ENCODE measurements at places on chromosomes 11 and 22. TPM values are rescaled to one million over a fixed set of nuclear protein-coding genes. Genes with fewer than 3 reads are reported as not detected.

DNA sequence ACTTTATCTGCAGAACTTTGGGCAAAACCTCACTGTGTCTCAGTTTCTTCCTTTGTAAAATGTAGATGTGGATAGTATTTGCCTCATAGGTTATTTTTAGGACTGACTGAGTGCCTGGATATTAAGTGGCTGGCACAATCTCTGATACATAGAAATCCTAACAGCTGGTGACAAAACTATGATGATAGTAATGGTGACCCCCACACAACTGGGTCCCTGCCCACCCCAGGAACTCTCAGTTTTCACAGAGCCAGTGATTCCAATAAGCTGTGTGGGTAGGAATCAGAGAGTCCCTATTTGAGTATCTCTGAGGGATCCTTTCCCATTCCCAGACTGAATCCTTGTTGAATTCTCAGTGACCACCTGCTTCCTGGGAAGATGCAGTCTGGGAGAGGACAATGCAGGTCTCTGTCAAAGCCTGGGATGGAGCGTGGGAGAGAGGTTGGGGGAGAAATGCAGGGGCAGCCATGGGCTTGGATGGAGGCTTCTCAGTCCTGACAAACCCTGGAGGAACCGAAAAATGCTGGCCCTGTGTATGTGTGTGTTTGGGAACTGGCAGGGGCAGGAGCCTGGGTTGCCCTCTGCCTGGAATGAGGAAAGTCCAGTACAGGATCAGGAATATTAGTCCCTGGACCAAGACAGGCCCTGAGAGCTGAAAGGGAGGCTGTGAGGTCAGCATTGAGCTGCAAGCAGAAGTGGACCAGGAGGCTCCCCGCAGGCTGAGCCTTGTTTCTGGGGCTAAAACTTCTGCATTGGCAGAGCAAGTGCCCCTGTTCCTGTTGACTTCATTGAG lies 6.1 kb upstream of the P2RY6 start:
- DNase-seq, result no peak

- no peak for DNase-seq
These were observed 6.6 kb upstream of the CABP7 start for GRCh38 chr22:29713156-29713727.

- DNase-seq, result no peak
These were observed 20.3 kb downstream of the MRGPRD start for GRCh38 chr11:68960294-68961071.

GRCh38 chr11:13260963-13261588 lies 16.5 kb upstream of the BMAL1 start:
- DNase-seq, result no peak

DNA sequence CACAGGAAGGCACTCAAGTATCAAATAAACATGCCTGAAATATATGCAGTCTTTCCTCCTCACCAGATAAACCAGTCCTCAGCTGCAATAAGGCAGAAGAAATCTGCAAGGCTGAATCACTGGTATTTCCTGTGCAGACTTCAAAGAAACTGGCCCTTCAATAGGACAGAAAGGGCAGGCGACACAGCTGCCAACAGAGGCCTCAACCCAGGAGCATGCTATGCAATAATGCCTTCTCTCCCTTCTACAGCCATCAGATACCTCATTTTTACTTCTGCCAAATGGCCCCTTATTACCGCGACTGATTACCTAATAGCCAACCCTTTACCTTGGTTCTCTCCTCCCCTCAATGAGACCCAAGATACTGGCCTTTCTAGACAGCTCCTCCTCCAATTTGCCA lies 8.0 kb downstream of the NUMA1 start:
- DNase-seq, result no peak

The ACAD8 gene
- 29.7 TPM for total RNA-seq

The CALCA gene
- not detected for total RNA-seq

The PLEKHA7 gene
- total RNA-seq, result 60.9 TPM

The ACRV1 gene
- not detected for total RNA-seq

The OR52L1 gene
- total RNA-seq, result not detected
